ENCODE measurements at places on chromosomes 16 and 17.

GRCh38 chr17:36907407-36907806, 29.9 kb upstream of the LHX1 start:
- no peak for DNase-seq

DNA sequence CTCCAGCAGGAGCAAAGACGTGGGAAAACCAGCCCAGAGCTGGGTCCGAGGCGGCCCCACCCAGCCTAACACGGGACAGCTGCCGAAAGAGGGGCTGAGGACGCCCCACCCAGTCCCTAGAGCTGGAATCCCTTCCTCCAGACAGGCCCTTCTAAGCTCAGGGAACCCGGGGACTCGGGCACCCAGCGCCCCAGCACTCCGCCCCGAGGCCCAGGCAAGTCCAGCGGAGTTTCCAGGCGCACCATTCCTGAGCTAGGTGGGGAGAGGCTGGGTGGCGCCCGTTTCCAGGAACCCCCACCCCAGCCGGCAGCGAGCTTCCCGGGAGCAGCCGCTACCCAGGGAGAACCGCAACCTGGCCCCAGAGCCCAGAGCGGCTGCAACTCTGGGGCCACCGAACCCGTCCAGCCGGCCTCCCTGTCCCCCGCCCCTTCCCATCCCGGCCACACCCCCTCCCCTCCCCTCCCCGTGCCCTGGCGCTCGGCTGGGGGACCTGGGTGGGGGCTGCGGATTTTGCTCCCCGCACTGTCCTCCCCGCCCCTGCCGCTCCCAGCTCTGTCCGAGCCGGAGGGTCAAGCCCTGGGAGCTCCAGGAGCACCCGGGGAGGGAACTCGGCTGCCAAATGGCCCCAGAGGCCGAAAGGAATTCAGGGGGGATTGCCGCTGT, 536 bp downstream of the TMC6 start:
- DNase-seq, result peak; percentile 78

DNA sequence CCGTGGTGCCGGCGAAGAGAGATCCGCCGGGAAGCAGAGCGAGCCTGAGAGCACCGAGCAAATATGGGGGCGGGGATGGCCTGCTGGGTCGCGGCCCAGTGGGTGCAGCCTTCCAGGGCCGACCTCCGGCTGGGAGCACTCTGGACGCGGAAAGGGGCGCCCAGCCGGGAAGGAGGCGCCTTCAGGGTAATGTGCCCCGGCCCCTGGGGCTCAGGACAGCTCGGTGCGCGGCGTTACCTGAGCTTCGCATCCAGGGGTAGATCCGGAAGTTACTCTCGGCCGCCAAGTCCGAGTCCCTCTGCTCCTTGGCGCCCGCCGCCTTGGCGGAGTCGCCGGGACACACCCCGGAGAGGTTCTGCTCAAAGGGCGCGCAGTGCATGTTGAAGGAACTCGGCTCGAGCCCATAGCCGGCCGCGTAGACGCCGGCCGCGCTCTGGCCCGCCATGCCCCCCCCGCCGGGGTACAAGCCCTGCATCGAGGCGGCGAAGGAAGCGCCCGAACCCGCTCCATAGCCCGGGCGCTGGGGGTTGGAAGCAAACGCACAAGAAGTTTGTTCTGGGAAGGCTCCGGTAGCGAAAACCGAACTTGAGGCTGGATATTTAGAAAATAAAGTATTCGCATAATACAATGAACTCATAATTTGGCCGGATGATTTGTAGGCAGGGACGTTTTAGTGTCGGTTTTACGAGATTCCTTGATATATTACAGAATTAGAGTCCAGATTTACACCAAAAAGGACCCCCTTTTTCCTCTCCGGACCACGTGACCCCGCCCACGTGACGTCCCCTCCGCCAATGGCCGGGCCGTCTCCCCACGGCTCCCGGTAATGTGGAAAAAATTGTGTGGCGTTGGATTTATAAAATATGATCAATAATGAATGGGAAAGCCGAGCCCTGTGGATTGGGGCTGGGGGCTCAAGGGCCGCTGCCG, at the start of gene HOXB7:
HOXB7 (minus strand) TSS at position 736 of the 930 bp plus-strand sequence; CDS start at position 637, 99 bp downstream.
- peak; percentile 91 for DNase-seq

- no peak for DNase-seq
Observed at GRCh38 chr17:59387351-59388068, 56.1 kb downstream of the YPEL2 start.

DNA sequence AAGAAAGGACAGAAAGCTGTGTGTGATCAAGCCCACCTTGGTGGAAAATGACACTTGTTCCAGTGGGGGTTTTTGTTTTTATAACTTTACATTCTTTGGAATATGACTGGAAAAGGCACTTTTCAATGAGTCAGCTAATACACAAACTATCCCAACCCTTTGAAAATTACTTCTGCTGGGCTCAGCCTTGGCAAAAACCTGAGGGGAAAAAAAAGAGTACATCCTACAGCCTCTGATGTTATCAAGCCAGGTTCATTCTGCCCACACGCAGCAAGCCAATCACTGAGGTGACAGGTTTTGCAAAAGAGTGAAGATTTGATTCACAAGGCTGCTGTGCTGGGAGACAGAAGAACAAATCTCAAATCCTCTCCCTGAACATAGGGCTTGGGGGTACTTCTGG, 484.5 kb upstream of the ERCC4 start:
- DNase-seq, result no peak

DNA sequence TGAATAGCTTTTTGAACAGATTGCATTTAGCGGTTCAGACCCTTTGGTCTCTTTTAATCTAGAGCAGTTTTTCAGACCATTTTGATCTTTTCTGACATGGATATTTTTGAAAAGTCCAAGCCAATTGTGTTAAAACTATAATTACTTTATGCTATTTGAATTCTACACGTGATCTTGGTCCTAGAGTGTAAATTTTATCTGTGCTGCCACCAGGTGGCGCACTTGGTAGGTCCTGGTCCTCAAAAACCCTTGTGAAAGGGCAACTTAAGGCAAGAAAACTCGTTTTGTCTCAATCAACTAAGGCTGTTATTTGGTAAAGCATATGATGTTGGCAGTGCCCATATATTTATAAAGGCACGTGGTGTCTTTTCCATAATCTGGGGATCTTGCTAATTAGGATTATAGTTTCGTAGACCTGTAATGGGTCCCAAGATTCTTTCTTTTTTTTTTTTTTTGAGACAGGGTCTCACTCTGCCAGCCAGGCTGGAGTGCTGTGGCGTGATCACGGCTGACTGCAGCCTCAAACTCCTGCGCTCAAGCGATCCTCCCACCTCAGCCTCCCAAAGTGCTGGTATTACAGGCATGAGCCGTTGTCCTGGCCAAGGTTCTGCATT, 43.9 kb upstream of the TEX2 start:
- DNase-seq, result peak; percentile 85

DNA sequence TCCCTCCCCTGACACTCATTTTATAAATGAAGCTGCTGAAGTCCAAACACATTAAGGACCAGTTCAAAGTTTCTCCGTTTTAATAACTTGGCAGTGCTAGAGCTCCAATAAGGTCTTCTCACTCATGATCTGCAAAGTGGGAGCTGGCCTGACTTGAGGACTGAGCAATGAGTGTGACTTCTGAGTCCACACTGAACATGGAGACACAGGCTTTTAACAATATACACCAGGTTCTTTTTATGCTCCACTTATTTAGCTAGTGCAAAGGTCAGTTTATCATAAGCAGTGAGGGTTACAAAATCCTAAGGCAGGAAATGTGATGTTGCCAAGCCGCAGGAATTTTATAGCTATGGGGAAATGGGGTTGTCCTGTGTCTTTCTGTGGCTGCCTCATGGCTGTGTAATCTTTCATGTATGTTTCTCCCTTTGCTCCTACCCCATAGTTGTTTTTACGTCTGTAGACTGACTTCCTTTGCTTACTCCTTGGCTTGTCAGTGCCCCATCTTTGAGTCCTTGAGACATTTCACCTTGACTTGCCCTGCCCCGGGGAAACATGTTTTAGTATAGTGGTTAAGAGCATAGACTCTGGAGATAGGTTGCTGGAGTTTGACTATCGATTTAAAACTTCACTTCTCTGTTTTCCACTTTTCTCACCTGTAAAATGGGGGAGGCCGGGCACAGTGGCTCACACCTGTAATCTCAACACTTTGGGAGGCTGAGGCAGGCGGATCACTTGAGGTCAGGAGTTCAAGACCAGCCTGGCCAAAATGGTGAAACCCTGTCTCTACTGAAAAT, 12.2 kb upstream of the MMD start:
- DNase-seq, result no peak

GRCh38 chr16:27476240-27476639, 73.5 kb downstream of the GTF3C1 start:
- no peak for DNase-seq

DNA sequence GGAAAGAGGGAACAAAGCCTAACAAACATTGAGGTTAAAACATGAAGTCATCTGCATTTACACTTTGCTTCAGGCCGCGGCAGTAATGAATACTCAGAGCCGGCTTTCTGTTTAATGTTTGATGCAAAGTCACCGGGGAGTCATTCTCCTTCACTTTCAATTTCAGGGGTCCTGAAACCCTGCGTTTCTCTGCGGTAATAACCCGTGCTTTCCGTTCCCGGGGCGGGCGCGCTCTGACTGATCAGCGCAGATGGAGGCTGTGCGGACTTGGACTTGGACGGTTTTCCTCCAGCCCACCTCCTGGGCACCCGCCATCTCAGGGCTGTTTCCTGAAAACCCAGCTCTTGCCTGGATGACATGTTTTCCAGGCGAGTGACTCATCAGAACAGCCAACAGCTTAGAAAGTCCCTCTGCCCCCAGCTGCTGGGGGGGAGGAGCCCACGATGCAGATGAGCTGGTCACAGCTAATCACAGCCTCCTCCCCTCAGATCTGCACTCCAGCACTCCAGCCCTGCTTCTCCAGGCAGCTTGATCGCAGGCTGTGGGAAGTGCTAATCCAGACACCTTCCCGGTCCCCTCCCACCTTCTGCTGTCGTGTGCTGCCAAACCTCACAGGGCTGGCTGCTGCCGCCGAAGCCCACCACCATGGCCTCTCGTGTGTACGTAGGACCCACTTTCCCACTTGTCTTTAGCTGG, 158.6 kb upstream of the CHMP6 start:
- peak; percentile 58 for DNase-seq

DNA sequence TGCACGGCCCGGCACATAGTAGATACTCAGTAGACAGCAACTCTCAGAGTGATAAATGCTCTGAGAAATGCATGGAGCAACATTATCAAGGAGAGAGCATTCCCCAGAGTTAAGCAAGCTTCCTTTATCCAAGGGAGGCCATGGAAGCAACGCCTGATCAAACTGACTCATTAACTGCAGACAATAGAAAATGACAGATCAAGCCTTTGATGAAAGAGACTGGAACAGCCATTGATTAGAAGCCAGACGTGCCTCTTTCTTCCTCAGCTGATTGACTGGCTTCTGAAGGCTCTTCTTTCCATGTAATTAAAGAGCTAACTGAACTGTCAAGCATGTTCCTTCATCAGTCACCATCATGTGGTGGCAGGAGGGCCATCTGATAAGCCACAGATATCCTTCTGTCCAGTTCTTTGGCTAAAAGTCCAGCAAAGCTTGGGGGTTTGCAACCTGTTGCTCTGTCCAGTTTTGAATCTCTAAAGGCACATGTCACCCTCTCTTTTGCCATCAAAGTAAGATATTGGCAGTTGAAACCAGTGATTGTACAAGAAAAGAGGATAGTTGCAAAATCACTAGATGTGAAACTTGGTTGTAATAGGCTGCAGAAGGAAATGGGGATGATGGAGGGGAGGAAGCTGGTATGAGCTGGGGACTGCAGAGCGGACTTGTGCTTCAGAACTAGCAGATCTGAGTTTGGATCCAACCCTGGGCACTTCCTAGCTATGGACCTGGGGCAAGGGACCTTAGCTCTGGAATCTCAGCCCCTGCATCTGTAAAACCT, 188.0 kb downstream of the HAPSTR1 start:
- no peak for DNase-seq

GRCh38 chr16:19863990-19864389, 20.7 kb downstream of the GPRC5B start:
- no peak for DNase-seq

GRCh38 chr16:80947708-80948625, 58.7 kb downstream of the CMC2 start:
- DNase-seq, result no peak

- DNase-seq, result no peak
Observed at GRCh38 chr17:47763913-47764582, 31.0 kb downstream of the TBX21 start.

DNA sequence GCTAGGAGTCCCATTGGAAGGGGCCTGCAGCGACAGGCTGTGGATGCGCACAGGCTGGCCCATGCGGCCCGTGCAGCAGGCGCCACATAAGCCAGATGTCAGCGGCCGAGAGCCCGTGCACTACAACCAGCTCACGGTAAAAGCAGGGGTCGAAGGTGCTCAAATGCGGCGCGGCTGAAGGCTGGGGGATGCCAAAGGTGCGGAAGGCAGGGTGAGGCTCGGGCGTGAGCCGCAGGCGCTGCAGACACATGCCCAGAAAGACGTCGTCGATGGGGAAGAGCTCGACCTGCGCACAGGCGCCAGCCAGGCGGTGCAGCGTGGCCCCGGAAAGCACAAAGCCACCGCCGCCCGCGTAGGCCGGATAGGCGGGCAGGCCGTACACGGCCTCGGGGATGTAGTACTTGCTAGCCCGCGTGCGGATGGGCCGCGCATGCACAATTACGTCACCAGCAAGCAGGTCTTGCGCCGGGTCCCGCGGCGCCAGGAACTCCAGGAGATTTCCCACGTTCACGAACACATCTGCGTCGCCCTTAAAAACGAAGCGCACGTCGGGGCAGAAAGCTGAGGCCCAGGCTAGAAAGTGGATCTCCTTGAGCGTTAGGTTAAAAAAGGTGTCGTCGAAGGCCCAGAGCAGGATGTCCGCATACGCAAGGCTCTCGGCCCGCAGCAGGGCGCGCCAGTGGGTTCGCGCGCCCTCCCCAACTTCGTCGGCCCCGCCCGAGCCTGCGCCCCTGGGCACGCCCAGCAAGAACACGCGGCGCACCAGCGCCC, 1.3 kb downstream of the B3GNT9 start:
- DNase-seq, result no peak

GRCh38 chr17:29956225-29956624, 14.8 kb downstream of the EFCAB5 start:
- DNase-seq, result no peak

- DNase-seq, result no peak
Observed at GRCh38 chr17:68835071-68835470, 120.1 kb downstream of the ABCA8 start.

GRCh38 chr16:5770118-5770517, 672.5 kb upstream of the EEF2KMT start:
- DNase-seq, result no peak

GRCh38 chr17:39107973-39108372, 43.5 kb downstream of the PLXDC1 start:
- no peak for DNase-seq

- no peak for DNase-seq
Observed at GRCh38 chr17:1169221-1169928, 10.4 kb downstream of the ABR start.

GRCh38 chr16:81537721-81538561, 93.3 kb downstream of the CMIP start:
- no peak for DNase-seq

Measured in Karpas-422 (cell line).